ENCODE measurements at places on chromosomes 6 and 20.

DNA sequence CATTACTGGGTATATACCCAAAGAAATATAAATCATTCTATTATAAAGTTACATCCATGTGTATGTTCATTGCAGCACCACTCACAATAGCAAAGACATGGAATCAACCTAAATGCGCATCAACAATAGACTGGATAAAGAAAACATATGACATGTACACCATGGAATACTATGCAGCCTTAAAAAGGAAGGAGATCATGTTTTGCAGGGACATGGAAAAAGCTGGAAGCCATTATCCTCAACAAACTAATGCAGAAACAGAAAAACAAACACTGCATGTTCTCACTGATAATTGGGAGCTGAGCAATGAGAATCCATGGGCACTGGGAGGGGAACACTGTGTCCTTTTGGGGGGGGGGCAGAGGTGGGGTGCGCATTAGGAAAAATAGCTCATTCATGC, 50.9 kb upstream of the HLA-G start:
- DNase-seq, result no peak

DNA sequence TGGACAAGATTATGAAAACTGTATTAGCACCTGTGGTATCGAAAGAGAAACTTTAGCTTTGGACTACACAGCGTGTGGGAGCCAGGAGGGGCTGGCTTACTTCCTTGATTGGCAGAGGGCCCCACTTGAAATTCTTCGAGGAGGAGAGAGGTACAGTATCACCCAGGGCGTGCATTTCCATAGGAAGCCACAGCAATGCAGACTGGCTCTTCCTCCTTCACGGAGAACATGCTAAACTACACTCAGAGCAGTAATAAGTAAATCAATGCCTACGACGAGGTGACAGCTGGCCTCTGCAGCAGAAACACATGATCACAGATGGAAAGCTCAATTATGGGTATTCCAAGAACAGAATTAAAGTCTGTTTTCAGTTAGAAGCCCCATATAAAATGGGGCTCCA, 44.2 kb downstream of the MYLK4 start:
- no peak for DNase-seq

- DNase-seq, result peak; percentile 58
Measured at GRCh38 chr6:149750136-149750609, 632 bp downstream of the PCMT1 start.

- DNase-seq, result no peak
Measured at GRCh38 chr6:108093781-108094300, 19.3 kb upstream of the OSTM1 start.

DNA sequence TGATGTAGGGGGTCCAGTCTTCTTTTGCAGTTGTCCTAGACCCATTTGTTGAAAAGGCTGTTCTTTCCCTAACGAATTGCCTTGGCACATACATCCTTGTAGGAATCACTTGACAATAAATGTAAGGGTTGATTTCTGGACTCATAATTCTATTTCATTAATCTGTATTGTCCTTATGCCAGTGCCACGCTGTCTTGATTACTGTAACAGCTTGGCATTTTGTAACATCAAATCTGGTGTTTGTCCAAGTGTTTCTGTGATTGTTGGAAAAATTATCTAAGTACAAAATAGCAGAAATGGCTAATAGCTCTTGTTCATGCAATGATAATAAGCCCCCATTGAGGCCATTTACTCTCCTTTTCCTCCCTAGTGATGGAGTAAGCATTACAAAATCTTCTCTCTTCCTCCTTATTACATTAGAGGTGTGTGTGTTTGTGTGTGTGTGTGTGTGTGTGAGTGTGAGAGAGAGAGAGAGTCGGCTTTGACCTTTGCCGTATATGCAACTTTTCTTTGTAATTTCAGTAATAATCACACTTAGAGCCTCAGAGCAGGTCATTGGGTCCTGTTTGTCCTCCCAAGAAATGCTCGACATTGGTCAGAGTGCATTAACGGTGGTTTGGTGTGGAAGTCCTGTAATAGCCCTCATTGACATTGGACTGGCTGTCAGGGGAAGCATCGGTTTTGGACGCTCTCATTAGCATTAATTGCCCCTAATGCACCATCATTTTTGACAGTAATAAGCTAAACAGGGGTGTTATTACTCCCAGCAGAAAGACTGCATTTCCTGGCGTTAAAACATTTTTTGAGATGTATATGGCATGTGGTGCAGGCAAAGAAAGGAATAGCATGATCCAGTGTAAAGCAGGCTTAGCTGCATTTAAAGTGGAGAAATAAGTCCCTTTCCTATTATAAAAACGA, 40.7 kb upstream of the MROH8 start:
- DNase-seq, result no peak

- no peak for DNase-seq
Measured at GRCh38 chr6:14197118-14197517, 79.5 kb downstream of the CD83 start.

- DNase-seq, result no peak
Measured at GRCh38 chr6:107740496-107741190, 83.5 kb downstream of the SCML4 start.

DNA sequence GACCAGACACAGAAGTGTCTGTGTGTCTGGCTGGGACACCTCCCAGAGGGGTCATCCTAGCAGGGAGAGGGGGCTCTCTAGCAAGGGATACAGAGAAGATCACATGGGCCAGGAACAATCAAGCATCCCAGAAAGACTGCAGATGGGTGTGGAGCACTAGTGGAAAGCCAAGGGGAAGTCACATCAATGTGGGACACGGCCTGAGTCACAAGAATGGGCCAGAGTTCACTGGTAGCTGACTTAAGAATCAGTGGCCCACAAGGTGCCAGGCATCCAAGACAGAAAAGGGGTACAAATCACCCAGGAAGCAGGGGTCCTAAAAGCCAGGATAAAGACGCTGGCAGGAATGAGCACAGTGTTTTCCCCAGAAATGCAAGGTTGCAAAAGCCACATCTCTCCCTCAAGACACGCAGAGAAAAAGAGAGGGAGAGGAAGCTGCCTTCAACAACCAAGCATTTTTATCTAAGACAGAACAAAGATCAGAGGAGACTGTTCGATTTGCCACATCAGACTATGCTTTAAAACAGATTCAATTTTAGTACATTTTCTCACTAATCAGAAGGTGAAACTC, 113.6 kb upstream of the DST start:
- DNase-seq, result no peak

GRCh38 chr6:27303613-27304272, 8.3 kb downstream of the POM121L2 start:
- DNase-seq, result no peak

- DNase-seq, result no peak
Measured at GRCh38 chr6:134821397-134821796, 128.5 kb downstream of the ALDH8A1 start.

- DNase-seq, result no peak
Measured at GRCh38 chr6:166354143-166354542, 11.8 kb upstream of the SFT2D1 start.

- DNase-seq, result peak; percentile 63
Measured at GRCh38 chr6:88177961-88178464, 11.9 kb upstream of the CNR1 start.

- peak; percentile 59 for DNase-seq
Measured at GRCh38 chr20:34022151-34022838, 28.6 kb downstream of the RALY start.

DNA sequence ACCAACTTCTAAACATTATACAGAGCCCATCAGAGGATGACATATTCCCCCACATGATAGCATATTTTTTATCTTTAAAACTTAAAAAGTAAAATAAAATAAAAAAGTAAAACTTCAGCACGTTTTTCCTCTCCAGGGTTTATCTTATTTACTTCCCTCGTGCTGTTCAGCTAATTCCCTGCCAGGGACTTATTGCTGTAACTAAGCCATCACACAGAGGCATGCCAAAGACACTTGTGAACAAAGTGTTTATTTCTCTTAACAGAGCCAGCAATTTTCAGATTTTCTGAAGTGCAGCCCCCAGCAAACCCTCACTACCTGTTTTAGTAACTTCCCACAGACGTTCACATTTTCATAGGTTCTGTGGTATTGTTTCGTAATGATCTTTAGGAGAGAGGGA, 293.8 kb downstream of the ZNF217 start:
- no peak for DNase-seq

DNA sequence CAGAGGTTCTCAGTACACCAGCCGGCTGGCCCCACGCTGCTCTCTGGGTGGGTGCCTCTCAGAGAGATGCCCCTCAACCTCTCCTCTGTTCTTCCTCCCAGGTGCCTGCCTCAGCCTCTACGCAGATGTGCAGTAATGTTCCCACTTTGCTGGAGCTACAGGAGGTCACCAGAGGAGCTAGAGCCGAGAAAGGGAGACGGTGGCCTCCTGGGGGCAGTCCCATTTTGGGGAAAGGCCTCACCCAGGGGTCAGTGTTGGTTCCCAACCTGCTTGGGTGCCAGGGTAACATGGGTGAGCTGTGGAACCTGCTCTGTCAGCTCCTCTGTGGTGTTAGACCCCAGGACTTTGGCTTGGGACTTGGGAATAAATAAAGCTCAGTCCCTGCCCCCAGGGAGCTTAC, 145.3 kb upstream of the MLN start:
- no peak for DNase-seq

DNA sequence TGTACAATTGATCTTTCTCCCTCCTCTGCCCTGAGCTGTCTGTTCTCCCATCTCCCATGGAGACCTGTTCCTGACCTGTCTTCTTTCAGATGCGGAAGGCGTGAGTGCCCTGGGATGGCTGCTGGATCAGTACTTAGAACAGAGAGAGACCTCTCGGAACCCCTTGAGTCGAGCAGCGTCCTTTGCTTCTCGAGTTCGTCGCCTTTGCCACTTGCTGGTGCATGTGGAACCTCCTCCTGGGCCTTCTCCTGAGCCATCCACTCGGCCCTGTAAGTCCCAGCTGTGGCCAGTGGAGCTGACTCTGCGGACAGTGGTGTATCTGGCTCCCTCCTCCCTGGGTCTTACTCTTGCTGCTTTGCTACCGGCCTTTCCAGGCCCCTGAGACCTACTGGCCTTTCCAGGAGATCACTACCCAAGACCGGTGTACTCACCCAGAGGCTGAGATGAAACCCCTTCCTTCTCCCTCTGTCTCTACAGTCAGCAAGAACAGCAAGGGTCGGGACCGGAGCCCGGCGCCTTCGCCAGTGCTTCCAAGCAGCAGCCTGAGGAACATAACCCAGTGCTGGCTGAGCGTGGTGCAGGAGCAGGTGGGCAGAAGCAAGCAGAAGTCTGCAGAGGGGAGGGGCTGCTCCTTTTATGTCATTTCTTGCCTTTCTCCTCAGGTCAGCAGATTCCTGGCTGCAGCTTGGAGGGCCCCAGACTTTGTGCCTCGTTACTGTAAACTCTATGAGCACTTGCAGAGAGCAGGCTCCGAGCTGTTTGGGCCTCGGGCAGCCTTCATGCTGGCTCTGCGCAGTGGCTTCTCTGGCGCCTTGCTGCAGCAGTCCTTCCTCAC, 22.5 kb downstream of the CUL9 start:
- DNase-seq, result no peak

DNA sequence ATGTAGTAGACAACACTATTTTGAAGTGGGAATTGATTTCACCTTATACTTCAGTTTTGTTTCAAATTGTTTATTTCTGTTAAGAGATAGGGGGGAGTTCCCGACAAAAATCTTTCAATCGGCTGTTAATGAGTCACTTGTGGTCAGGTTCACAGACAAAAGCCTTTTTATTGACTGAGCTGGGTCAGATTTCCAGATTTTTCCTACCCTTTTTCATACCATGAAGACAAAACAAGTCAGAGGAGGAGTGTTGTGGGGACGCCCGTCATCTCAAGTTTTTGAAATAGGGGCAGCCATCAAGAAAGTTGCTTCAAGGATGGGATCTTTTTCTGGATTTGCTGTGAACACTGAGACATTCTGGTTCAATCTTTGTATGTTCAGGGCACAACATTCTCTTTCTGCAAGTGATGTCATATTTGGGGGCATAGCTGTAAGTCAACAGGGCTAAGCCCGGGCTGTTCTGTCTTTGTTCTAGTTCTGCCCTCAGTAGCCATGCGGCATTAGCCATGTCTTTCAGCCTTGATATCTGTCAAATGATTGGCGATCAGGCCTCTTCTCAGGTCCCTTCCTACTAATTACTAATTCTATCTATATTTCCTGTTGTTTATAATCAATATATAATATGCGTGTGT, 496.0 kb upstream of the MARCKS start:
- no peak for DNase-seq

DNA sequence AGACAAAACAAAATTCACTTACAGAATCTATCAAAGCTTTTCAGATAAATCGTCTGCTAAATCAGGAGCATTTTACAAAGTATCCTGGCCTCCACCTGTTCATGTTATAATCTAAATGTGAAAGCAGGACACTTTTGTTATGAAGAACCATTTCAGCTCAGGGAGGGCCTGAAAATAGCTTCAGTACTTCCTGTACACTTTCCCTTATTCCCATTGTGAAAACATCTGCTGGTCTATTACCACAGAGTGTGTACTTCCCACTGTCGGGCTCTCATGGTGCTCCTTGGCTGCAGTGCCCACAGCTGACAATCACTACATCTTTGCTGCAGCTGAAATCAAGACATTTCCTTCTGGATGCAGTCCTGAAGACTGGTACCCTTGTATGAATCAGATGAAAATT, 128.1 kb downstream of the OPRM1 start:
- peak; percentile 56 for DNase-seq

- DNase-seq, result no peak
Measured at GRCh38 chr6:1257778-1258177, 54.1 kb upstream of the FOXQ1 start.

GRCh38 chr6:122947355-122947754, 48.7 kb upstream of the CLVS2 start:
- peak; percentile 43 for DNase-seq

DNA sequence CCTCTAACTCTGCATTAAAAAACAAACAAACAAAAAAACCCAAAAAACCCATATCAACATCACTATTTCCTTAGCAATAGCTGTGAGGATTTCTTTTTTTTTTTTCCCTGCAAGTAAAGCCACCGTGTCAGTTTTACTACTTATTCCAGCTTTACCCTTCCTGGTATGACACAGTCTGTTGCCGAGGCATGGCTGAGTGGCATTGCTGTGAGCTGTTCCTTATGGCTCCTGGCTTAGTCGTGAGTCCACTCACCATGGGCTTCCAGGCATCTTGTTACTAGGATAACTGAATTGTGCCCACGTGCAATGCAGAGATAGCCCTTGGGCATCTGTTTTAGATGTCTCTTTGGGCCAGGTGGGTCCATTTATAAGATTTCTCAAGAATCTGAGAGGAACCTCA, 84.8 kb downstream of the LRRC1 start:
- DNase-seq, result no peak
